ENCODE measurements at places on chromosomes 4 and X.

- DNase-seq = no peak
Measured at GRCh38 chr4:146073517-146073916, 102.0 kb upstream of the LSM6 start.

DNA sequence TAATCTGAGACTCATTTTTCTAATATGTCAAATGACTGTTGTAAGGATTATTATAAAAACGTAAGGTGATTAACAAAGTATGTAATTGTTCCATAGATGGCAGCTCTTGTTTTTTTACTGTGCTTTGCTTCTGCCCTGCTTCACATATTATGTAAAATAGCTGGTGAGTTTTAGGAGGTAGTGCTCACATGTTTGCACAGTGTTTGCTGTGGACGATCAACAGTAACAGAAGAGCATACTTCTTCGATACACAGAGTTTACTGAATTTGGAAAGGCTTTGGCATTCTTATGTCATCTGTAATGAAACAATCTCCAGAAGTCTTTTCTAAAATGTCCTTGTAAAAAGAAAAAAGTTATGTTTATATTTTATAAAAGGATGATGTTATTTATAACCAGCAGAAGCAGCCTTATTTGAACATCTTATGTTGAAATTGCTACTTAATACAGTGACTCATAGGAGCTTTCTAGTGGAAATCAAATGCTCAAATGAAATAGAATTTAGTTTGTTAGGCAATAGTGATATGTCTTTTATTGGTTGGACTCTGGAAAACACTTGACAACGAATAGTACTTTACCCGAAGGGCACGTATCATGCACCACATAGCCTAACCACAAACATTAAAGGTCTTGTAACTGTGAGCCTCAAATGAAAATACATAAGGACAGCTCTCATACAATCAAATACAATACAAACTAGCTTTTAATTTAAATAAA lies 1.9 kb upstream of the MTTP start:
- no peak for DNase-seq

- no peak for DNase-seq
Measured at GRCh38 chrX:109533631-109534030, 3.0 kb upstream of the NXT2 start.

GRCh38 chr4:35918491-35918977 lies 325.8 kb downstream of the ARAP2 start:
- DNase-seq = no peak

GRCh38 chr4:140335076-140335475 lies 38.4 kb upstream of the SCOC start:
- no peak for DNase-seq

GRCh38 chrX:46178763-46179162 lies 366.5 kb downstream of the ZNF674 start:
- no peak for DNase-seq

DNA sequence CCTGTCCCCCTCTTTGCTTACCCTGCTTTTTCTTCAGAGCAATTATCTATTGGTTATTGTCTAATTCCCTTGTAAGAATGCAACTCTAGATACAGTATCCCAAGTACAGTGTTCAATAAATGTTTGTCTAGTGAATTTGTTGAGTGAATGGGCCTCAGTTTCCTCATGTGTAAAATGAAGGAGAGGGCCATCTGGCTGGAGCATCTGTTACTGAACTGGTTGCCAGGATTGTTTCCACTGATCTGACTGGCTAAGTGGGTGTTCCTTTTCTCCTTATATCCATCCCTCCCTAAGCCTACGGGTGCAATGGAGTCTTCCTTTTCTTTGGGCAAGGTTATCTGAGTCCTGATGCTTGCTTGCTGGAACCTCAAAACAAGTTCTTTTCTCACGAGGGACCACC lies 185.2 kb upstream of the RPS6KA3 start:
- no peak for DNase-seq

- no peak for DNase-seq
Measured at GRCh38 chr4:139315221-139315675, 13.0 kb upstream of the NDUFC1 start.

GRCh38 chrX:118286066-118286762 lies 59.7 kb upstream of the WDR44 start:
- no peak for DNase-seq

GRCh38 chr4:84503495-84504437 lies 4.7 kb upstream of the NKX6-1 start:
- DNase-seq = no peak

DNA sequence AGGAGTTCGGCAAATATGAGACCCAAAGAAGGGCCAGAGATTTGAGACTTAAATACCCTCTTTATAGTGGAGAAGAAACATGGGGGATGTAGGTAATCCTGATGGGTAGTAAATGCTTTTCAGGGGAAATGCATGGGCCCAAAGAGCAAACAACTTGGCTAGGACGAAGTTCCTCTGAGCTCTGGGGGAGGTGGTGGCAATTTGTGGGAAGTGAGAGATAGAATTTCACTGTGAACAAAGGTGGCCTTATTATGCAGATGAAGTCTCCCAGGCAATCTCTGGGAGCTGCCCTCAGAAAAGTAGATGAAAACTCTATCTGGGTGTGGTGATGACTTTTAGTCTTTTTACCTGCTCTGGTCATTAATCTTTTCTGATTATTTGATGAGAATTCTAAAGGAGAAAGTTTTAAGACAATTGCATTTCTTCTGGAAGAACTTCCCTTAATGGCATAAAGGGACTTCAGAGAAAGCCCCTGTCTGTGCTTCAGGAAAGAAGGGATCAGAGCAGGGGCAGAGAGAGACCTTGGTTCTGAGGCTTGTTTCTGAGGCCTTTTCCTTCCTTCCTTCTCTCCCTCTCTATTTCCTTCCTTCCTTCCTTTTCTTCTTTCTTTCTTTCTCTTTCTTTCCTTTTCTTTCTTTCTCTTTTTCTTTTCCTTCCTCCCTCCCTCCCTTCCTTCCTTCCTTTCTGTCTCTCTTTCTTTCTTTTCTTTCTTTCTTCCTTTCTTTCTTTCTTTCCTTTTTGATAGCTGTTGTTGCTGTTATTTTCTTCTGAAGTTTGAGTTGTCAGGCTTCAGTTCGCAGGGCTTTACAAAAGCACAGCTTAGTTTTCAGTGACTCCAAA lies 37.5 kb upstream of the MAOA start:
- no peak for DNase-seq

GRCh38 chr4:168551211-168551610 lies 54.4 kb downstream of the PALLD start:
- DNase-seq = no peak

- DNase-seq = no peak
Measured at GRCh38 chr4:30901461-30902451, 181.6 kb downstream of the PCDH7 start.

GRCh38 chr4:183556947-183557346 lies 52.1 kb downstream of the ING2 start:
- DNase-seq = no peak

DNA sequence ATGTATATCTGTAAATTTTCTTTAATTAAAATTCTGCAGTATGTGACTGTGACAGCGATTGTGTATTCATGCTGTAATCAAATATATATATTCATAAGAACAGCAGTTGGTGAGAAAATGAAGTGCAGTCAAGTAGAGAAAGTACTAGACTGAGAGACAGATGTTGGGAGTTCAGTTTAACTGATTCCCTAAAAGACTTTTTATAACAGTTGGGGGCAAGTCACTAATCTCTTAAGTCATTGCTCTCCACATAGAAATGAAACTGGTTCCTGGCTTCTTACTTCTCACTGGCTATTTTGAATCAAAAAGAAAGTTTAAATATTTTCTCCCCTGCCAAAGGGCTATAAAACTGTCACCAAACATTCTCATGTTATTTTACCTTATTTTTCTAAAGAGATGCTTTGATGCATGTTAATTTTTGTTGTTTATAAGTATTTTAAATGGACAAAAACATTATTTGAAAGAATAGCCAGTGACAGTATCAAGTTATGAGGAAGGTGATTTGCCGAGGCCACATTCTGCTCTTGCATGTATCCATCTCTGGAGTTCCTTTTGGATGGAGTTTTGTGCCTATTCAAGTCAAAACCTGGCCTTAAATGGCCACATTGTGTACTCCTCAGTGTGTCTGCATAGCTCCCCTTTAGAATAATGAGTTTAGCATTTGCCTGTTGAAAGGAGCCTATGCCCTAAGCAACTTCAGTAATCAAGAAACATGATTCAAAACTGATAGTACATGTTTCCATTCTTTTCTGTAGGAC lies 30.8 kb downstream of the EXOC1 start:
- DNase-seq = no peak

DNA sequence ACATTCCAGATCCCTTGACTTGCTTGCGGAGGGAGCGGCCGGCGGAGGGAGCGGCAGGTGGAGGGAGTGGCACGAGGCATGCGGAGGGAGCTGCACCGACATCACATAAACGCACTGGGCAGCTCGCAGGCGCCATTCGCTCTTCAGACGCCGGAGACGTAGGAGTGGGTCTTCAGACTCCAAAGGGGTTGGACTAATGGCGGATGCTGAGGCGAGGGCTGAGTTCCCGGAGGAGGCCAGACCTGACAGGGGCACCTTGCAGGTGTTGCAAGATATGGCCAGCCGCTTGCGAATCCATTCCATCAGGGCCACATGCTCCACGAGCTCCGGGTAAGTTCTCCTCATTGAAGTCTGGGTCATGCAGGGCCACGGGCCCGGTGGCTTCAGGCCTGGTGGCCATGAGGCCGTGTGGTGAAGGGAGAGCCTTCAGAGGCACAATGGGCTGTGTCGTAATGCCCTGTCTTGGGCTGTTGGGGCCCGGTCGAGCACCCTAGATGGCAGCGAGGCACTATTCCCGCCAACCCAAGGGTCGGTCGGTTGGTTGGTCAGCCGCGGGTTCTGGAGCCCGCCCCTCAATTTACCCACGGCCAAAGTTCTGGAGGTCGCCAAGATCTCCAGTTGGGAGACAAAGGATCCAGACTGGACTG lies at the start of gene TKTL1:
Gene TKTL1 (plus strand): TSS at position 132 of the 647 bp plus-strand sequence. CDS start 65 bp downstream, at position 197.
- DNase-seq = no peak

DNA sequence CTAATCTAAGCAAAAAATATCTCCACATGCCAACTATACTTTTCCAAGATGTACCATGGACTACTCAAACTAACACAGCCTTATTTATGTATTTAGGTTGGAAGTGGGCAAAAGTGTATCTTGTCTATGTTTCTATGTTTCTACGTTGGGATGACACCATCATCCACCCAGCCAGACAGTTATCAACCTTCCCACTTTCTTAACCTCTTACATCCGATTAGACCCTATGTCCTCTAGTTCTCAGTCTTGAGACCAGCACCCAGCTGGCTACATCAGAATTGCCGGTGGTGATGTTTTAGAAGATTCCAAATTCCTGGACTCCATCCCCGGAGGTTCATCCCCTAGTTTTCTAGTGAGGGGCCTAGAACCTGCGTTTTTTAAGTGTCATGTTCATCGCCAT lies 1.0 kb upstream of the AASDH start:
- no peak for DNase-seq

DNA sequence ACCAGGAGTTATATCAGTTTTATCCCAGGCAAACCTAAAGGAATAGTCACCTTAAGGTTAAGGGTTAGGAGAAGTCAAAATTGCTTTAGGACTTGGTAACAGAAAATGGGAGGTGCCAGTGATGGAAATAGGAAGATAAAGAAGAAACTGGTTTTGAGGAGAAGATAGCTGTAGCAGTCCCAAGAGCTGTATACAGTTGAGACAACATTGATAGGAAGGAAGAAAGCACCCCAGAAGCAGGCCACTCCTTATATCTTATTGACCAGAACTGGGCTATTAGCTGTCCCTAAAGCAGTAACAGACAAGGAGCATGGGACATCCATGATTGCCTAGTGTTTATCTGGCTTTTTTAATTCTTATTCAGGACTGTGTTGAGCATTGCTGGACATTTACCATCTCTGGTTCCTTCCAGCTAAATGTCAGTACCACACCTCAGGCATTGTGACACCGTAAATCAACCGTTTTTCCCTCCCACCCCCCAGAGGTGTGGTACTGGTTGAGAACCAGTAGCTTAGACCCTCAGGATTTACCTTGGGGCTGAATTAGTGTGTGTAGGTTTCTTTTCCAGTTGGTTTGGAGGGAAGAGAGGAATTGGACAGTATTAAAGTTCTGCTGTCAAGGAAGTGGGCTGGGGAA lies 2.0 kb upstream of the PGRMC2 start:
- no peak for DNase-seq

DNA sequence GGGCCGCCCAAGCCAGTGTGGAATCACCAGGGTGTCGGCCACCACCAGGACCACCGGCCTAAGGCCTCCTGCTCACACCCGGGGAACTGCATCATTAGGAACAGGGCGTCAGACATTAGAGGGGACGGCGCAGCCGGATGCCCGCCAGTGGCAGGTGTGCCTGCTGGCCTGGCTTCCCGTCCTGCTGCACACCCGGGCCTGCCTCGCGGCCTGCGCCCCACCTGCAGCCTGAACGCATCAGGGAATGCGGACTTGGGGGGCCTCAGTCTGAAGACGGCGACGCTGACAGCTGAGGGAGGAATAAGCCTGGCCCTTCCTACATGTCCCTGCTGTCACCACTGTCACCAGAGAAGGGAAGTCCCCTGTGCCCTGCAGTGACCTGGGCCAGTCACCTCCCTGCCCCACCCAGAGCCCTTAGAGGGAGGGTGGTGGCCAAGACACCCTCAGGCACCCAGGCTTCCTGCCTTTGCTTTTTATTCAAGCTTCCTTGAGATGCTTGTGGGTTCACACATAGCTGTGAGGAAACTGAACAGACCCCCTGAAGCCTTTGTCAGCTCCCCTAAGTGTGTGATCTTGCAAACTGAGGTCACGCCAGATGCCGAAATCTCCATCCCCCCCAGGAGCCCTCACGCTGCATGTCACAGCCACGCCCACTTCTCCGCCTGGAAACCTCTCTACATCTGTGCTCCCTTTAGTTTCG lies 3.2 kb downstream of the DGKQ start:
- DNase-seq = no peak

GRCh38 chrX:11791090-11791489 lies 33.1 kb downstream of the MSL3 start:
- DNase-seq = no peak

- no peak for DNase-seq
Measured at GRCh38 chrX:38871129-38872029, 70.1 kb downstream of the MID1IP1 start.

GRCh38 chr4:83267830-83268475 lies 16.6 kb downstream of the COQ2 start:
- no peak for DNase-seq

GRCh38 chr4:5979981-5980380 lies 38.2 kb downstream of the C4orf50 start:
- no peak for DNase-seq

- DNase-seq = no peak
Measured at GRCh38 chr4:165986956-165987698, 114.1 kb downstream of the TLL1 start.

DNA sequence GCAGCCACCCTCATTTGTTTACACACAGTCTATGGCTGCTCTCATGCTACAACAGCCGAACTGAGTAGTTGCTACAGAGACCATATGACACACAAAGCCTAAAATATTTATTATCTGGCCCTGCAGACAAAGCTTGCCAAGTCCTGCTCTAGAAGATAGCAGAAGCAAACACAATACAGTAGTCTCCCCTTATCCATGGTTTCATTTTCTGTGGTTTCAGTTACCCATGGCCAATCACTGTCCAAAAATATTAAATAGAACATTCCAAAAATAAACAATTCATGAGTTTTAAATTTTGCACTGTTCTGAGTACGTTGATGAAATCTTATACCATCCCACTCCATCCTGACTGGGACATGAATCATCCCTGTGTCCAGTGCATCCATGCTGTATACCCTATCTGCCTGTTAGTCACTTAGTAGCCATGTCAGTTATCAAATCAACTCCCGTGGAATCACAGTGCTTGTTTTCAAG lies 40.2 kb upstream of the ZNF81 start:
- DNase-seq = no peak
